Glutamatergic neuron (in vitro differentiated cells): ENCODE measurements at places on chromosomes 3 and 15. TPM values are rescaled to one million over a fixed set of nuclear protein-coding genes. Genes with fewer than 3 reads are reported as not detected.

GRCh38 chr3:194120789-194121770 lies 14.9 kb upstream of the HES1 start:
- H3K27ac ChIP-seq = no peak overlapping the region
- no peak for DNase-seq
- peaks cover 2% of the 10 kb centered on the region for H3K27me3 ChIP-seq
- no peaks in the 10 kb centered on the region for H3K36me3 ChIP-seq

Gene SMCO1
- not detected for total RNA-seq

Gene ADCY5
- total RNA-seq = 2.1 TPM

DNA sequence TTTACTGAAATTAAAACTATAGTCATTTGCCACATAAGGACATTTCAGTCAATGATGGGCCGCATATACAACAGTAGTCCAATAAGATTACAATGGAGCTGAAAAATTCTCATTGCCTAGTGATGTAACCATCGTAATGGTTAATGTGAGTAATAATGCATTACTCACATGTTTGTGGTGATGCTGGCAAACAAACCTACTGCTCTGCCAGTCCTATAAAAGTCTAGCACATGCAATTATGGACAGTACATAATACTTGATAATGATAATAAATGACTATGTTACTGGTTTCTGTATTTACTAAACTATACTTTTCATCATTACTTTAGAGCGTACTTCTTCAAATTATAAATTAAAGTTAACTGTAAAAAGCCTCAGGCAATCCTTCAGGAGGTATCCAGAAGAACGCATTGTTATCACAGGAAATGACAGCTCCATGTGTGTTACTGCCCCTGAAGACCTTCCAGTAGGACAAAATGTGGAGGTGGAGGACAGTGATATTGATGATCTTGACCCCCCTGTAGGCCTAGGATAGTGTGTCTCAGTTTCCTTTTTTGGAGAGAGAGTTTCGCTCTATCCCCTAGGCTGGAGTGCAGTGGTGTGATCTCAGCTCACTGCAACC lies 102.7 kb downstream of the ATP1B3 start:
- H3K27me3 ChIP-seq = no peaks in the 10 kb centered on the region
- no peaks in the 10 kb centered on the region for H3K36me3 ChIP-seq
- no peak overlapping the region for H3K27ac ChIP-seq
- H3K4me1 ChIP-seq = no peaks in the 10 kb centered on the region

Gene CLDN16
- not detected for total RNA-seq

- H3K36me3 ChIP-seq = no peaks in the 10 kb centered on the region
- peak overlapping the region; percentile 45 for H3K27ac ChIP-seq
- DNase-seq = no peak
- H3K27me3 ChIP-seq = peaks cover 4% of the 10 kb centered on the region
- no peak overlapping the region for H3K4me3 ChIP-seq
These were observed 513.4 kb downstream of the SHQ1 start for GRCh38 chr3:72334681-72335457.

Gene MYH15
- total RNA-seq = 1.0 TPM

Gene SOX14
- not detected for total RNA-seq

- no peak overlapping the region for H3K4me3 ChIP-seq
- no peaks in the 10 kb centered on the region for H3K36me3 ChIP-seq
These were observed 906.7 kb downstream of the IGSF11 start for GRCh38 chr3:118127992-118128391.

GRCh38 chr3:72818092-72818773 lies 30.0 kb downstream of the SHQ1 start:
- H3K27me3 ChIP-seq = no peaks in the 10 kb centered on the region
- H3K36me3 ChIP-seq = no peaks in the 10 kb centered on the region
- H3K4me1 ChIP-seq = peaks cover 6% of the 10 kb centered on the region
- H3K27ac ChIP-seq = no peak overlapping the region
- no peak overlapping the region for H3K4me3 ChIP-seq
- DNase-seq = no peak

Gene ALDH1A2
- total RNA-seq = not detected

DNA sequence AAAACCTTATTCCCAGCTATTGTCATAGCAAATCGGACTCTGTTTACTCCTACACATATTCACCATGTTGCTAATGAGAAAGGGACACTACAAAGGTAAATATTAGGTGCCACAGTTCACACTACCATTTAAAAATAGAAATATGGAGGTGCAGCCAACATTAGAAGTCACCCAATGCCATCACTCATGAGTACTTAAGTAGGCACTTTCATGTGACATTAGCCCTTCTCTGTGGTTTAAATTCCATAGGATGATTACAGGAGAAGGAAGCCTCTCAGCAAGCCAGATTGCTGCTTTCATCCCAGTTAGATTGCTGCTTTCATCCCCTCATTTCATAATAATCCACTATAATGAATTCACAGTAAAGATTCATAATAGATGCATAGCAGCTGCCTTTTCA lies 376.8 kb upstream of the ALCAM start:
- H3K4me1 ChIP-seq = peaks cover 4% of the 10 kb centered on the region
- H3K4me3 ChIP-seq = no peak overlapping the region
- no peak for DNase-seq
- H3K27me3 ChIP-seq = peaks cover 2% of the 10 kb centered on the region
- H3K27ac ChIP-seq = no peak overlapping the region

- no peak for DNase-seq
- H3K4me1 ChIP-seq = peaks cover 3% of the 10 kb centered on the region
- H3K4me3 ChIP-seq = no peak overlapping the region
- H3K27me3 ChIP-seq = peaks cover 7% of the 10 kb centered on the region
These were observed 108.8 kb downstream of the LRRK1 start for GRCh38 chr15:101027920-101028319.

- H3K4me3 ChIP-seq = no peak overlapping the region
- peak overlapping the region; percentile 44 for H3K27ac ChIP-seq
- no peak for DNase-seq
- H3K36me3 ChIP-seq = no peaks in the 10 kb centered on the region
These were observed 11.8 kb upstream of the PLXND1 start for GRCh38 chr3:129618186-129618820.

Gene USP19
- 83.1 TPM for total RNA-seq

GRCh38 chr3:44805960-44806359 lies 44.4 kb downstream of the KIF15 start:
- no peaks in the 10 kb centered on the region for H3K36me3 ChIP-seq
- no peaks in the 10 kb centered on the region for H3K4me1 ChIP-seq
- H3K27ac ChIP-seq = no peak overlapping the region
- H3K27me3 ChIP-seq = no peaks in the 10 kb centered on the region
- DNase-seq = no peak

GRCh38 chr15:67998599-67999133 lies 55.4 kb upstream of the PIAS1 start:
- peaks cover 4% of the 10 kb centered on the region for H3K36me3 ChIP-seq
- no peaks in the 10 kb centered on the region for H3K4me1 ChIP-seq
- no peak overlapping the region for H3K27ac ChIP-seq
- no peaks in the 10 kb centered on the region for H3K27me3 ChIP-seq
- DNase-seq = no peak

- no peaks in the 10 kb centered on the region for H3K36me3 ChIP-seq
- no peak for DNase-seq
- no peak overlapping the region for H3K4me3 ChIP-seq
- H3K4me1 ChIP-seq = no peaks in the 10 kb centered on the region
- no peak overlapping the region for H3K27ac ChIP-seq
- no peaks in the 10 kb centered on the region for H3K27me3 ChIP-seq
These were observed 1021.0 kb upstream of the SEMA6D start for GRCh38 chr15:46696281-46696680.

Gene ROBO1
- 505 TPM for total RNA-seq

DNA sequence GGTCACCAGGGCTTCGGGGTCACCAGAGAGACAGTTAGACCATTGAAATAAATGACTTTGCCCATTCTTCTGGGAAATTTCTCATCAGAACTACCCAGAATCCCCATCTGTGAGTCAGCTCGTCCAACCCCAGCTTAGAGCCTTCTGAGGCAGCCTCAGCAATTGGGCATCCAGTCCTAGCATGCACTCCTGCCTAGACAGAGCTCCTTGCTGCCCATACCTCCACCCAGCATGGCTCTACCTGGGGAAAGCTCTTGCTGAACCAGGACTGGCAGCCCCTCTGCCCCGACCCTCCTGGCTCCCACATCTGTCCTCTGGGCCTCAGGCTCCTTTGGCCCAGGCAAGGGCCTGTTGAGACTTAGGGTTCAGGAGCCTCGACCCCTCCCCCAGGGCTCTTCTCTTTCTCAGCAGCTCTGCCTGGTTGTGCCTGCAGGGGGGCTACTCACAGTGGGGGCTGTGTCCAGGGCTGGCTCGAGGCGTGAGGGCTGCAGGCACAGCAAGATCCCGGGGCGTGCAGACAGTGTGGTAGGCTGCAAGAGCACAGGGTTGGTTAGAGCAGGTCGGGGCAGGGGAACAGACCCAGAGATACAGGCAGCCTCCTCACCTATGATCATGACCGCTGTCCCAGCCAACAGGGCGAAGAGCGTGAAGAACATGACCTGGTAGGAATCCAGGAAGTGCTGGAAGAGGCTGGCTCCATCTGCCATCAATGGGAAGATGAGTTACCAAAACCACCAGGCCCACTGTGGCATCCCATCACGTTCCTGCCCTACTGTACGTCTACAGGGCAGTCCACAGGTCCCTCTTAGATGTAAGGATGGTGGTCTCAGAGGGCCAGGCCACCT lies 101.3 kb downstream of the NUP210 start:
- no peaks in the 10 kb centered on the region for H3K36me3 ChIP-seq
- peaks cover 6% of the 10 kb centered on the region for H3K27me3 ChIP-seq
- DNase-seq = no peak
- H3K27ac ChIP-seq = no peak overlapping the region
- H3K4me3 ChIP-seq = no peak overlapping the region
